ENCODE measurements at places on chromosomes 12 and 14.

DNA sequence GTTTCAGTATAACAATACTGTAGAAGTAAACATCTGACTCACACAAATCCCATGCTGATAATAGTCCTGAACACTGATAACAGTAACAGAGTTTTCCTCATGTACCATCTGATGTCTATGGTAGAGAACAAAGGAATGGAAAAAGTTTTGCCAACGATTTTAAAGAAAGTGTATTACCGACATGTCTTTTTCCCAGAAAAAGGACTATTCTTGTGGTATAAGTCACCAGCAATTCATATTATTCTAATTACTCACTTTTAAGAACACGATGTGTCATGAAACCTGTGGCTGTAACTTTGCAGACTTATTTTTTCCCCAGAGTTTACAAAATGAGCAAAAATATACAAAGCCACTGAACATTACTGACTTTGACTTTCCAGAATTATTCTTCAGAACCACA lies 40.1 kb upstream of the DCN start:
- no peak for DNase-seq

GRCh38 chr12:124621296-124621660 lies 53.9 kb upstream of the NCOR2 start:
- peak; percentile 92 for DNase-seq

GRCh38 chr12:6213969-6214368 lies 13.8 kb downstream of the CD9 start:
- DNase-seq = no peak

- no peak for DNase-seq
Measured at GRCh38 chr12:125528281-125528680, 463.0 kb downstream of the AACS start.

DNA sequence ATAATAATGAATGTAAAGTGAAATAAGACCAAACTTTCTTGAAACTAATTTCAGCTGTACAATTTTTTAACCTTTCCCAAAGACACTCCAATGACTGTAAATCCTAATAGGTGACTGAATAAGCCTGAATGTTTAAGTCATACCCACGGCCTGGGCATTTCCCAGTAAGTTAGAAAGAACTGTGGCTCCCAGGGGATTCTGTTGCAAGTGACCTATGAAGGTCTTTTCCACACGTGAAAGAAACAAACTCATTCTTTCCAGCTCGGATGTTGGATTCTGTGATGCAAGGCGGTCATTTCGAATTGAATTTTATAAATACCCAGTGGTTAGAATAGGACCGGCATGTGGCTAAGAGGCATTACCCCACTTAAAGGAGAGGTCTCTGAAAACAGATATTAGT lies 1134.4 kb downstream of the GALC start:
- no peak for DNase-seq

DNA sequence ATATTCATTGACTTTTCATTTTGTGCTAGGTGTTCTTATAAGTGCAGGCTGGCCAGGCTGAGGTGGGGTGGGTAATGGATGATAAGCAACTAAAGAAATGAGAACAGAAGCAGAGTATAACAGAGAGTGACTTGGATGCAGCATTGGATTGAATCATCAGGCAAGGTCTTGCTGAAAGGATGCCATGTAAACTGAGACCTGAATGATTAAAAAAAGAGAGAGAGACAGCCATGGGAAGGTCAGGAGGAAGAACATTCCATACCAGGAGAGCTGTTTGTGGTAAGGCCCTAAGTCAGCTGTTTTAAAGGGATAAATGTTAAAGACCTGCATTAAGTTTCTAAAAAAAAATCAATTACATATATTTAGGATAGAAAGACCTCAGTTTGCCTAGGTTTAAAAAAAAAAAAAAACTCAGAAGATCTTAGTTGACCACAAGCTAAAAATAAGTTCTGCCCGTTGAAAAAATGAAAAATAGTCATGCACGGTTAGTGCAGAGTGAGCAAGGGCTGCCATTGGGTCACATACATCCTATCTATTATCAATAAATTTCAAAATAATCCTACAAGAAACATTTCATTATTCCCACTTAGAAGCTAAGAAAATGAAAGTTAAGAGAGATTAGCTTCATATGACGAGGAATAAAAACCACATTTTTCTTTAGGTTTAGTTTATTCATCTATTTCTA lies 37.2 kb downstream of the IFNG start:
- DNase-seq = no peak

- no peak for DNase-seq
Measured at GRCh38 chr12:88253371-88253978, 111.4 kb downstream of the TMTC3 start.

GRCh38 chr14:45373877-45374276 lies 120.9 kb upstream of the MIS18BP1 start:
- no peak for DNase-seq

GRCh38 chr14:68269136-68269927 lies 449.8 kb downstream of the RAD51B start:
- no peak for DNase-seq

GRCh38 chr12:122858171-122858570 lies 22.9 kb downstream of the HIP1R start:
- DNase-seq = no peak

- no peak for DNase-seq
Measured at GRCh38 chr14:103727313-103727980, 11.8 kb downstream of the ZFYVE21 start.

DNA sequence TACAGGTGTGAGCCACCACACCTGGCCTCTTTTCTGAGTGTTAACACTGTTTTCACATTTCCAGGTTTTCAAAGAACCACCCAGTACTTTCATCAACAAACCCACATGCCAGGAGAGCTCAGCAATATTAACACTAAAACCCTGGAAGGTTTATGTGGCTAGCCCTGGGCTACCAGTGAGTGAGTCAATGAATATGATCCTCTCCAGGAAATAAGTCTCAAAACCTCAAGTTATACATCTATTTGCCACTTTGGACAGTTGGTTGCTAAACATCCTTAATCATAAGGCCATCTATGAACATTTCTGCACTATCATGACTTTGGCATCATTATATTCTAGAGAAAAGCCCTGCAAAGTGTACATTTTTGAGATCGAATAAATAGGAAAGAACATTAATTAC lies 6.3 kb upstream of the CDKL1 start:
- DNase-seq = no peak

GRCh38 chr12:51942056-51942455 lies 9.4 kb upstream of the ACVR1B start:
- no peak for DNase-seq

DNA sequence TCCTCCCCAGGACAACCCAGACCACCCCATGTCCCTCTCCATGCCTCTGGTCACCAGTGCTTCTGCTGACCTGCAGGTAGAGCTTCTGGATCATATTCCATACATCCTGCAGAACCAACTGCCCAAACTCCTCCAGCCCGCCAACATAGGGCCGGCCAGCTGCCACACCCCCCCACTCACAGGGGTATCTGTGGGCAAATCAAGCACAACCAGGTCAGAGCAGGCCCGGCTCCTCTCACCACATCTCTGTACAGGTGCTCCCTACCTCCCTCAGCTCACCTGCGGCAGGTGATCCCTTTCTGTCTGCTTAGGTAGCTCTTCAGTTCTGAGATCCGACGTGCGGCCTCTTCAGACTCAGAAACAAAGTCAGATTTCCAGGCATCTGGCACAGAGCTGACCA lies 29.0 kb downstream of the TEP1 start:
- DNase-seq = no peak

- no peak for DNase-seq
Measured at GRCh38 chr12:120413901-120414695, 23.8 kb upstream of the COX6A1 start.

GRCh38 chr14:96263347-96264199 lies 7.6 kb downstream of the BDKRB1 start:
- DNase-seq = no peak

DNA sequence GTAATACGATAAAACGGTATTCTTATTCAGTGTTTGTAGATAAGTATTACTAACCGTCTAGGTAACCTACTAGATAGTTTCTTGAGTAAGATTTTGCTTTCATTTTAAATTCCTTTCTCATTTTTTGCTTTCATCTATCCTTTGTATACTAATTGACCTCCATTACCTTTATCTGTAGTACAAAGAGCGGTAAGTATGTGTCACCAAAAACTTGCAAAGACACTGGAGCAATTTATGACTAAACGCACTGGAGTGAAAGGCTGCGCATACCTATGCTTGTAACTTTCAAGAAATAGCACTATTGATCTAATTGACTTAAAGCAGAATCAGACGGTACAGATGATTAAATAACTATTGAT lies 1.7 kb downstream of the ARHGAP5 start:
- no peak for DNase-seq

DNA sequence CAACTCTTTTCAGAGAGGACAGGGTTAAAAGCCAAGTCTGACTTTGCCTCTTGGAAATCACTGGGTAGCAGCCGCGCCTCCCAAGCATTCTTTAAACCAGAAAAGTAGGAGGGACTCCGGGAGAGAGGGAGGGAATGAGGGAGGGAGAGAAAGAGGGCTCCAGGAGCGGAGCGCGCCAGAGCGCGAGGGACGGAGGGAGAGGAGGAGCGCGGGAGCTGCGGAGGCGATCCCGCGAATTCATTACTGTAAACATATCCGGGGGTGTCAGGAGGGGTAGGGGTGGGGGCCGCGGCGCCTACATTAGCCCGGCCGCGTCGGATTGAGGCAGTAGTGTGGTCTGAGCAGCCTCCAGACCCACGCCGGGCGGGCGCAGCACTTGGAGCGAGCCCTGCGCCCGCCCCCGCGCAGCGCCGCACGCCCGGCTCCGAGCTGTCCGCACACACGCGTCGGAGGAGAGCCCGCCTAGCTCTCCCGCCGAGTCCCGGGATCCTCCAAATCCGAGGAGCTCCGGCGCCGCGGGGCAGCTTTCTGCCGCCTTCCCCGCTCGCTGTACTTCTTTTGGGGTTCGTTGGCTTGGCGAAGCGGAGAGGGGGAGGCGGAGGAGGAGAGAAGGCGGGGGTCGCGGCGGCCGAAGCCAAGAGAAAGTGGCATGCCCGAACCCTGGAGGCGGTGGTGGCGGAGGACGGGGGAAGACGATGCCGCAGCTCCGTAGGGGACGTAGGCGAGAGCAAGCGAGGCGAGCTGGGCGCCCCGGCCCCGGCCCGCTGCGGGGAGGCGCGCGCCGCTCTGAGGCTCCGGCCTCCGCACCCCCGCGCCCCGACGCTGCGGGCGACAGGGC lies 3.3 kb downstream of the FLRT2 start:
- DNase-seq = peak; percentile 86

- peak; percentile 72 for DNase-seq
Measured at GRCh38 chr14:30005114-30005808, 77.6 kb upstream of the PRKD1 start.

- no peak for DNase-seq
Measured at GRCh38 chr12:97162173-97162572, 255.1 kb downstream of the NEDD1 start.

- no peak for DNase-seq
Measured at GRCh38 chr12:41361738-41362137, 173.6 kb downstream of the PDZRN4 start.

DNA sequence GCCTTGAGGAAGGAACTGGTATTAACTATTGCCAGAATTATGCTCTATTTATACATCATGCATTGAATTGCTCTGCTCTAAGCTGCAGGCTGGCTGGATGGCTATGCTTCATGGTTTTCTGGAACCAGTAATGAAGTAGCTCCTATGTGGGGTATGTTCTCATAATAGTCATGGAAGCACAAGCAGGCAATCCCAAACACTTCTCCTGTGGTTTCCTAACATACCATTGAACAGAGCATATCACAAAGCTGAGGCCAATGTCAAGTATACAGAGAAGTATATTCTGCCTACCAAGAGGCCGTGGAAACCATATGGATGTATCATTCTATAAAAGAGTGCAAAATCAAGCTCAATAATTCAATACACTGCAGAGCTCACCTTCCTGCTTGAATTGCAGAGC lies 1752.4 kb upstream of the FLRT2 start:
- DNase-seq = no peak

DNA sequence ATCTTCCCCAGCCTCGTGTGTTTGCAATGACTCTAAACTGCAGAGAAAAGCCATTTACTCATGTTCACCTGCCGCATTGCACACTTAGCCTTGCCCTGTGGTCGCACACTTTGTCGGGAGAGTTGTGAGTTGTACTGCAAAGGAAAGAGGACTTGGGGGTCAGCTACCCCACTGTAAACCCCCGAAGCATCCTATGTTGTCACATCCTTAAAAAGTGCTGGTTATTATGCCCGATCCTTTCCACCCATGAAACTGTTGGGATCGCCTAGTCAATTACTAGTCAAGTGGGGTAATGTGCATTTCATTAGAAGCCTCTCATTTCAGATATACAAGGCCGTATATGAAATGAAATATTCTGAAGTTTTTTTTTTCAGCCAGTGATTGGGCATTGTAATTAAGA lies 98.2 kb downstream of the SRRM4 start:
- no peak for DNase-seq

- DNase-seq = no peak
Measured at GRCh38 chr12:132866251-132866828, 21.1 kb downstream of the CHFR start.

GRCh38 chr14:33734387-33734786 lies 216.5 kb downstream of the EGLN3 start:
- DNase-seq = no peak

GRCh38 chr14:101019990-101020710 lies 116.6 kb upstream of the RTL1 start:
- no peak for DNase-seq

- DNase-seq = peak; percentile 15
Measured at GRCh38 chr12:79121486-79121885, 256.9 kb downstream of the SYT1 start.

DNA sequence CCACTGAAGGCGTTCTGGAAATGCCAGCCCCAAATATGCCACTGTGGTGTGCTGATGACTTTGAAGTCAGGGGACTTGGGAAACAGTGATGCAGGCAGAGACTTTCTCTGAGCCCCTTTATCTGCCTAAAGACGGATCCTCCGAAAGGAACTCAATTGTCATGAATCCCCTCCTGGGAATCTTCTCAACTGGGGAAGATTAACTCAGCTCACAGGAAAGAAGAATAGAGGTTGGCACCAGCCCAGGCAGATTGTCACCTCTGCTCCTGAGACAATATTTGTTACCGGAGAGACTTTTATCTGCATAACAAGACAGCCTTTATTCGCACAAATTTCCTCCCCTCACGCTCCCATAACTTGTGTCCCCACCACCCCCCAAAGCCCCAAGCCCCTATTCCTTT lies 414.4 kb downstream of the FUT8 start:
- no peak for DNase-seq

DNA sequence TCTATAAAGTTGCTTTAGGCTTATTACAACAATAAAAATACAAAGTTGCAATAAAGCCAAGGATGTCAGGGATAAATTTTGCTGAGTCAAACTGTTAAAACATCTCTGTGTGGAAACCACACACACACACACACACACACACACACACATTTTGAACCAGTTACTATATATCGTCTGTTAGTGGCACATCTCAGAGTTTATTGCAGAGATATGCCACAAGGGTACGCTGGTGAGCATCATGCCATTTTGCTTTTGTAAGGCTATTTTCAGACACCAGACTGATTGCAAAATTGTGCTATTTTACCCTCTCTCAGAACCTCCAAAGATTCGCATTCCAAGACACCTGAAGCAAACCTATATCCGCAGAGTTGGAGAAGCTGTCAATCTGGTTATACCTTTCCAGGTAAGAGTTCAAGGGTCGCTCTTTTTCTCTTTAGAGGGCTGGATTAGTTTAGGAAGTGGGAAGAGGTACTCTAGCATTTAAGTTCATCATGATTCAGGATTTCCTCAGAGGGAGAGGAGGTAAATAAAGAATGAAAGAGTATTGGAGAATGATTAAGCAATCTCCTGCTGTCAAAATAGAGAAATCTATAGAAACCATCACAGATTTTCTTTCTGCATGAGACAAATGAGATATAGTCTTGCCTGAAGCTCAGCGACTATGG lies 27.3 kb upstream of the CHPT1 start:
- peak; percentile 20 for DNase-seq

- peak; percentile 67 for DNase-seq
Measured at GRCh38 chr12:55996201-55996714, 818 bp upstream of the SUOX start.

Data from GM03348 (cell line).